Suprapubic skin (tissue), 4 donors: ENCODE measurements at places on chromosomes 4 and X.

DNA sequence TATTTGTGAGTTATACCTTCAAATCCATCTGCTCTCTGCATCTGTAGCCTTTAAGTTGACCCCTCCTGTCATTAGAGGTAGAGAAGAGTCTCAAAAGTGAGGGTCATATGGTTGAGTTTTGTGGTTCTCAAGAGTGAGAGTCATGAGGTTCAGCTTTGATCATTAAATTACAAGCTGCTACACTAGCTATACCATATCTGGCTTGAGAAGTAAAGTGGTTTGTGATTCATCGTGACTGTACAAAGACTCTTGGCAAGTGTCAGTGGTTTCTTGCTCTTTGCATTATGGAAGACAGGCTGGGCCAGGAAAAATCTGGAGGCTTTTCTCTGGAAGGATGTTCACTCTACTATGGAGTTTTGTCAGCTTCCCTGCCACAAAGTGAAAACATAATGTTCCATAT lies 170.6 kb downstream of the ZC4H2 start:
- H3K27ac ChIP-seq = no peak overlapping the region
- no peaks in the 10 kb centered on the region for H3K4me1 ChIP-seq
- DNase-seq = no peak

- DNase-seq = no peak
Measured at GRCh38 chr4:102285831-102286230, 59.5 kb downstream of the SLC39A8 start.

DNA sequence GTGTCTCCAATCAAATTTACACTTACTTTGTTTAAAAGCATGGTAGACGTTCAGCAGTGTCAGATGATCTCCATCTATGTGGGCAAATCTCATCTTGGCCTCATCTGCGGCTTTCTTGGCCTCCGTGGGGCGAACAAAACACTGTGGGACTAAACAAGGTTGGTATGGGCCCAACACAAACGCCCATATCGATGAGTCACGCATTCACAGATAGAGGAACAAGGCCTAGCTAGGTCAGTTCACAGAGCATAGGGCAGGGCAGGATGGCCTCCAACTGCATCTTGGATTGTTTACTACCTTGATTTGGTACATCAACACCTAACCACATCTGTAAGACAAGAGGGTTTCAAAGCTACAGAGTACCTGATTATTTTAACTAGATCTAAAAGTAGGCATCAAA lies 47.3 kb downstream of the DHX15 start:
- peaks cover 62% of the 10 kb centered on the region for H3K36me3 ChIP-seq
- no peaks in the 10 kb centered on the region for H3K4me1 ChIP-seq
- H3K4me3 ChIP-seq = no peak overlapping the region

GRCh38 chr4:25938366-25938765 lies 24.3 kb downstream of the SMIM20 start:
- DNase-seq = no peak
- H3K27ac ChIP-seq = no peak overlapping the region
- peaks cover 9% of the 10 kb centered on the region for H3K4me1 ChIP-seq
- no peaks in the 10 kb centered on the region for H3K36me3 ChIP-seq
- H3K4me3 ChIP-seq = no peak overlapping the region
- no peaks in the 10 kb centered on the region for H3K27me3 ChIP-seq

GRCh38 chrX:102934624-102935023 lies 2.4 kb upstream of the RAB40AL start:
- DNase-seq = no peak
- no peak overlapping the region for H3K27ac ChIP-seq
- H3K4me1 ChIP-seq = no peaks in the 10 kb centered on the region
- H3K4me3 ChIP-seq = no peak overlapping the region
- H3K36me3 ChIP-seq = no peaks in the 10 kb centered on the region

GRCh38 chr4:37446016-37446415 lies 201.5 kb downstream of the NWD2 start:
- H3K27me3 ChIP-seq = peaks cover 12% of the 10 kb centered on the region
- peaks cover 1% of the 10 kb centered on the region for H3K4me1 ChIP-seq
- H3K4me3 ChIP-seq = no peak overlapping the region
- no peaks in the 10 kb centered on the region for H3K36me3 ChIP-seq

DNA sequence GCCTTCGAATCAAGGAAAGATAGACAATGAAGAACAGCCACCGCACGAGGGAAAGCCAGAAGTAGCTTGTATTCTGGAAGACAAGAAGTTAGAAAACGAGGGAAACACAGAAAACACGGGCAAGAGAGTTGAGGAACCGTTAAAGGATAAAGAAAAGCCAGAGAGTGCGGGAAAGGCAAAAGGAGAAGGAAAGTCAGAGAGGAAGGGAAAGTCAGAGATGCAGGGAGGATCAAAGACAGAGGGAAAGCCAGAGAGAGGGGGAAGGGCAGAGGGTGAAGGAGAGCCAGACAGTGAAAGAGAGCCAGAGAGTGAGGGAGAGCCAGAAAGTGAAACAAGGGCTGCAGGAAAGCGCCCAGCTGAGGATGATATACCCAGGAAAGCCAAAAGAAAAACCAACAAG lies 1.4 kb downstream of the TCEAL2 start:
- no peak for DNase-seq
- no peaks in the 10 kb centered on the region for H3K4me1 ChIP-seq
- no peak overlapping the region for H3K27ac ChIP-seq
- no peak overlapping the region for H3K4me3 ChIP-seq
- H3K27me3 ChIP-seq = peaks cover 5% of the 10 kb centered on the region

DNA sequence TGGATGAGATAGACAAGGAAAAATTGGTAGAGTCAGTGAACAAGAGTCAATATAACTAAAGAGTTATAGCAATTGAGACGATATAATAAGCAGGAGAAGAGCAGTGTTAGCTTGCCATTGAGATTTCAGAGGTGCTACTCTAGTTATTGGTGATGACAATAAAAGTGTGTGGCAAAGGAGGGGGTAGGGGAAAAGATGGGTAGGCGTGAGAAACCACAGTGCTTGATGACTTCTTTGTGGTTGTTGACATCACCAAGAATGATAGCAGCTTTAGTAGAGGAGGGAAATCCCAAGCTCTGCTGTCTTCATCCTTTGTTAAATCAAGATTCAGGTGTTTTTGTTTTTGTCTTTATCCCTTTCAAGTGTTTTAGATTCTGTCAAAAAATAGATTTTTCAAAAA lies 179.9 kb upstream of the PPP3CA start:
- H3K4me3 ChIP-seq = no peak overlapping the region
- no peaks in the 10 kb centered on the region for H3K27me3 ChIP-seq
- no peaks in the 10 kb centered on the region for H3K36me3 ChIP-seq

DNA sequence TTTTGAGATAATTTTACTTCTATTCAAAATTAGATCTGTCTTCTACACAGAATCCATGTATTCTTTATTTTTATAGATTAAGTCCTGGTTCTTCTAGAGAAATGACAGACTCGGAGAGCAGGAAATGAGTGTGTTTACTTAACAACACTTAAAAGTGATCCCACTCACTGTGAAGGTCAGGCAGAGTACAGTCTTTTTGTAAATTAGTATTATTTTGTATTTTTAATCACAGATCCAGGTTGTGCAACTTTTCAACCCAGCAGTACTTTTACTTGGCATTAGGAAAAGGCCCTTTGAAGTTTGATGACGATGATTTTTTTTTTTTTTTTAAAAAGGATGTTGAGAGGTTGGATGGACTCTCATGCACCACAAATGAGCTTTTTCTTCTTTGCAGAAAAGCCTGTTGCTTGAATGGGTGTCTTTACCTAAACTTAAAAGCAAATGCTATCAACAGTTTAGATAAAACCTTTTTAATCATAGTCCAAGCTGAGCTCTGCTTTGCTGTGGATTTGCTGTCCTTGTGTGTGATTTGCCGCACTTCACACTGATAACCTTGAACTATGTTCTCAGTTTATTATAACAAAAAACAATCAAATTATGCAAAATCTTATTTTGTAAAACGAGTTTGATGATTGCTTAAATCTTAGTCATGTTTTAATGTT lies 114.1 kb downstream of the MXRA5 start:
- H3K27me3 ChIP-seq = no peaks in the 10 kb centered on the region
- H3K36me3 ChIP-seq = no peaks in the 10 kb centered on the region
- H3K27ac ChIP-seq = no peak overlapping the region
- H3K4me1 ChIP-seq = no peaks in the 10 kb centered on the region

GRCh38 chr4:7842384-7843279 lies 97.0 kb downstream of the AFAP1 start:
- peaks cover 21% of the 10 kb centered on the region for H3K4me1 ChIP-seq
- H3K27me3 ChIP-seq = no peaks in the 10 kb centered on the region
- DNase-seq = no peak
- H3K36me3 ChIP-seq = peaks cover 6% of the 10 kb centered on the region
- H3K27ac ChIP-seq = peak overlapping the region; percentile 83
